ENCODE measurements at places on chromosomes 3 and 15.

- DNase-seq: no peak
Measured at GRCh38 chr3:189121092-189121491, 50.7 kb upstream of the TPRG1 start.

DNA sequence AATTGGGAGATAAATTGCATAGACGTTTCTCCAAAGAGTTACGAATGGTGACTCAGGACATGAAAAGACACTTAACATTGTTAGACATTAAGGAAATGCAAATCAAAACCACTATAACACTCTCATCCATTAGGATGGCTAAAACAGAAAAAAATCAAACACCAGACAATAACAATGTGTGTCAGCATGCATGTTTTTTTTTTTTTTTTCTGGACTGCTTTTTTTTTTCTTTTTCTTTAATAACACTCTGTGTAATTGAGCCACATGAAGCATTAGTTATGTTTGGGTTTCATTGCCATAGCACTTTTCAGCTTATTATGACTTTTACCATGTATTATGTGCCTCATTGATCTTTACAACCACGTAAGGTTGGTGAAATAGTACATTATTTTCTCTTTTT lies 95.0 kb downstream of the NFKBIZ start:
- no peak for DNase-seq

DNA sequence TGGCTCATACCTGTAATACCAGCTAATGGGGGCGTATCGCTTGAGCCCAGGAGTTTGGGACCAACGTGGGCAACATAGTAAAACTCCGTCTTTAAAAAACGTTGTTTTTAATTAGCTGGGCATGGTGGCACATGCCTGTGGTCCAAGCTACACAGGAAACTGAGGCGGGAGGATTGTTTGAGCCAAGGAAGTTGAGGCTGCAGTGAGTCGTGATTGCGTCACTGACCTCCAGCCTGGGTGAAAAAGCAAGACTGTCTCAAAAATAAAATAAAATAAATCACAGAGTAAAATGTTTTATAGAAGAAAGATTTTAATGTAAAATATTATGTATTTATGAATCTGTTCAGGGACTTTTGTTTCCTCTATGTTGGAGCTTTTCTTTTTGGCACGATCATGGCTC lies 15.3 kb upstream of the STRIT1 start:
- no peak for DNase-seq

DNA sequence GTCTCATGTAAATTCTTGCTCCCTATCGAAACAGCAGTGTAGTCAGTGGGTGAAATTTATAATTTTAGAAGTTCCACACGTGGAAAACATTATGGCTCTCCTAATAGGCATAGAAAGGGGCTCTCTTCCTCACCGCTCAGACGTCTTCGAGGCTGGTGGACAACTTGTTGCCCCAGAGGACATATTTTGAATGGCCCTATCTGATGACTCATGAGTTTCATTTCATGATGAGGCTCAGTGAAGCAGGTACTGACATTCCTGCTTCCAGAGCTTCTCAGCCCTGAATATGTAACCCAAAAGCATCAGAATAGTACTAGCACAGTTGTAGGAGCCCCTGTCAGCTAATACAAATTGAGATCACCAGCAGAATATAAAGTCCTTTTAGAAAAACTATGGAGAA lies 117.9 kb downstream of the HERC1 start:
- DNase-seq: no peak

DNA sequence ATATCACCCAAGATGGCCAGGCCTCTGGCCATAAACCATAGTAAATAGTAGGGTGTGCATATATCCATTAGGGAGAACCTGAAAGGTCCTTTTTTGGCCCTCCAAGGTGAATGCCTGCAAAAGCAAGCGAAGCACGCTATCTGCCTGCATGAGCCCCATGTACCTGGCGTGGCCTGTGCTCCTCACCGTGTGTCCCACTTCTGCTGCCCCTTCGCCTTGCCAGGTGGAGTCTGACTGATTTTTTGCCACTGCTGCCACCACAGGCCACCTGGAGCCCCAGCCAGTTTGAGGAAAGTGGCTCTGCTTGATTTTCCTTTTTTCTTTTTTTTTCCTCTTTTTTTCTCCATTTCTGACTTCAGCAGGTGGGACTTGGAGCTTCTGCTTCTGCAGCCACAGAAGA lies 139.7 kb downstream of the SNRPN start:
- no peak for DNase-seq

GRCh38 chr3:70244422-70244821 lies 68.0 kb downstream of the MDFIC2 start:
- no peak for DNase-seq

GRCh38 chr3:134486577-134487041 lies 752 bp downstream of the CEP63 start:
- no peak for DNase-seq

DNA sequence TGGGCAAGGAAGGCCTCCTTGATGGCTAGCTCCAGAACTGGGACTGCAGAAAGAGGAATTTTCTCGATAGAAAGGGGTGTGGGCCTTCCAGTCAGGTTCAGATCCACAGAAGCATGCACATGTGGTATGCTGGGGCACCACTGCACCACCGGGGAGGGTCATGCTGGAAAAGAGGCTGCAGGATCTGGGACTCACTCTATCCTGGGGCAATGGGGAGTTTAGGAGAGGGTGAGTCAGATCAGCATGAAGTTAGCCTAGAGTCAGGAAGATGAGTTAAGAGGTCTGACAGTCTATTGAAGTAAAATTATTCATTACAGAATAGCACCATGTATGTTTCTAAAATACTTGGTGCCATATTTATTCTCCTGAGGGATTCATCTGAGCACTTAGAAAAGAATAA lies 130.2 kb upstream of the TOPAZ1 start:
- no peak for DNase-seq

DNA sequence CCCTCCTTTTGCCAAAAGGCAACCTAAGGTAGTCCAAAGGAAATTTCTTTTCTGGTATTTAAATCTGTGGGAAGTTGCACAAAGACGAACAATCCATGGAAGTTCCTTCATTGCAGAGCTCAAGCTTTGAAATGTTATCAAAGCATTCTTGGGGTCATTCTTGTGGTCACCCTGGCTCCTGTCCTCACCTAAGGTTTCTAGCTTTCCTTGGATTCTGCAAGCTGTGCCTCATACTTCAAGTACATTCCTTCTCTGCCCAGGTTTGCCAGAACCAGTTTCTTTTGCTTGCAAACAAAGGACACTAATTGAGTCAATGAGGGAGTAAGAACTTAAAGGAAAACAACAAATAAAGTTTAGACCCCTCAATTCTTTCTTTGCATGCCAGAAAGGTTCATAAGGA lies 329.8 kb upstream of the PDZRN3 start:
- DNase-seq: no peak

GRCh38 chr3:118629821-118630220 lies 404.8 kb downstream of the IGSF11 start:
- no peak for DNase-seq

DNA sequence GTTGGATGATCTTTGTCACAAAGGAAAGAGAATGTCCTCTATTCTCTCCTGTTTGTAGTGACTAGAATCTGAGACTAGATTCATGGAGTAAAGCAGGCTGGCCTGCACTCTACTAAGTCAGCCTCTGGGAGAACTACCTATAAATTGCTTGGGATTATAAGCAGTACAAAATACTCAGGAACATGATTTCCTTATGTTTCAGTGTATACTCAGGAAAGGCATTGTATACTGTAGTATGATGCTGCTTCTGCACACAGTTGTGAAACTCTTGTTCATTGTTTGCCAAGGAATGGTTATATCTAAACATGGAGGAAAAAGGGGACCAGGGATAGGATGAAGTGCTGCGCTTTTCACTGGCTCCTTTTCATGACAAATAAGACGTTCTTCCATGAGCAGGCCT lies 49.2 kb downstream of the OXSR1 start:
- no peak for DNase-seq

- no peak for DNase-seq
Measured at GRCh38 chr3:105353485-105354161, 13.1 kb upstream of the ALCAM start.

DNA sequence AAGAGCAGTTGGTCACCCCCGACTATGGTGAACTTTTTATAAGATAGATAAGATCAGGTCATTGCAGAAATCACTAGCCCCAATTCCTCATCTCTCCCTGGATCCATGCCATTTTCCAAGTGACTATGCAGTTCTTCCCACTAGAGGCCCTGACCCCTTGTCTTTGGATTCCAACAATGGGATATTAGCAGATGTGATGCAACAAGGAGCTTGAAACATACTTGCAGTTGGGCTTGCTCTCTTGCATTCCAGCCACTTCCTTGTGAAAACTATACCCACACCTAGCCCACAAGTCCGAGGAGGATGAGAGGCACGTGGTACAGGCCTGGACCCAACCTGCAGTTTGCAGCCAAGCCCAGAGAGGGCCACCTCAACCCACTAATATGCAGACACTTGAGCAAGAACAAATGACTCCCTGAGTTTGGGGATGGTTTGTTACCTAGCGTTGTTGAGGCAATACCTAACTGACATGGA lies 60.6 kb downstream of the SUCLG2 start:
- DNase-seq: no peak

- DNase-seq: no peak
Measured at GRCh38 chr3:149744606-149745005, 7.7 kb downstream of the COMMD2 start.

GRCh38 chr15:37094333-37094914 lies 5.9 kb downstream of the MEIS2 start:
- no peak for DNase-seq

GRCh38 chr15:57282686-57283085 lies 93.6 kb upstream of the CGNL1 start:
- DNase-seq: no peak

DNA sequence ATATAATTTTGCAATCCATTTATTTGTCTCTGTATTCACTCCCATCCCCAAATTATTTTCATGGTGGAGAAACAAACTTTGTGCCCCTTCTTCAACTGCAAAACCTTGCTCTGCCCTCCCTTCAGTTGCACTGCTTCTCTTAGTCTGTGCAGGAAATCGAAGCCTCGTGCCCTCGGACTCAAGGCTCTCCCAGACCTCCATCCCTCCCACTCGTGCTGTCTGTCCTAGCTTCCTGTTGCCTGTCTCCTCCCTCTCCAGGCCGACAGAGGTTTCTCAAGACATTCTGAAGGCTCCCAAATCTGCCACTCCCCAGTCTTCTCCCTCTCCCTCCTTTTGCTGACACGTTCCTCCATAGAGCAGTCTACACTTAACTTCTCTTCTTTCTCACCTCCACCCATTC lies 177.6 kb downstream of the PDZRN3 start:
- DNase-seq: no peak

GRCh38 chr3:64431526-64432091 lies 206.3 kb upstream of the PRICKLE2 start:
- no peak for DNase-seq

GRCh38 chr3:108495717-108496116 lies 14.7 kb downstream of the MYH15 start:
- DNase-seq: no peak

GRCh38 chr3:186640473-186640818 lies 247 bp downstream of the FETUB start:
- no peak for DNase-seq

DNA sequence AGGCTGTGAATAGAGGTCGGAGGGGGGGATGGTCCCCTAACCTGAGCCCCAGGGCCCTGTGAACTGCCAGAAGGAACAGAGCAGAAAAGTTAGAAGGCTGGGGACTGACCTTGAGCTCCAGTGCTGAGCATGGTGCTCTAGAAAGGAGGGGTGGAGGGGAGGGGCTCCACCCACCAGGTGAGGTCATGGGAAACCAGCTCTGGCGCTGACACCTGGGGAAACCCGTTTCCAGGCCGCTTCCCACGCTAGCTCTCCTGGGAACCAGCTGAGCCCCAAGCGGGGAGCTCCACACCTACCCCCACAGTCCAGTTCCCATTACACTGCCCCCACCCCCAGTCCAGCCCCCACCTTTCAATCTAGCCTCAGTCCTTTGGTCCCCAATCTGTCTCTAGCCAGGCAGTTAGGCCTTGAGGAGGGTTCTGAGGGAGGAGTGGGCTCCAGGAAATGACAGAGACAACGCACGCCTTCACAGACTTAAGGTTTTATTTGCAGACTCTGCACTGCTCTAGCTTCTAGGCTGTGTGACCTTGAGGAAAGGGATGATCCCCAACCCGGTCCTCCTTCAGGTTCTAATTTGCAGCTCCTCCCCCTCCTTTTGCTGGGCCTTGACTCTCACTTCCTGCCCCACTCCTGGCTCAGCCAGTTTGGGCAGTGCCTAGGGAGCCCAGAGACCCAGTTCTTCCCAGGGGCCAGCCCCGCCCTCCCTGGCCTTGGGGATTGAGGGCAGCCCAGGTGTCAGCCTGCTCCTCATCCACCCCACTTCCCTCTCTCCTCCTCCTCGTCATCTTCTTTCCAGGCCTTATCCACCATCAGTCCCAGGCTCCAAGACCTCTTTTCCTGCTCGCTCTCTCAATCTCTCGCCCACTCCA lies 2.1 kb downstream of the RHOV start:
- DNase-seq: no peak

GRCh38 chr3:79140708-79141107 lies 627.1 kb downstream of the ROBO1 start:
- DNase-seq: no peak

GRCh38 chr3:171453180-171453886 lies 6.9 kb downstream of the TNIK start:
- DNase-seq: no peak

DNA sequence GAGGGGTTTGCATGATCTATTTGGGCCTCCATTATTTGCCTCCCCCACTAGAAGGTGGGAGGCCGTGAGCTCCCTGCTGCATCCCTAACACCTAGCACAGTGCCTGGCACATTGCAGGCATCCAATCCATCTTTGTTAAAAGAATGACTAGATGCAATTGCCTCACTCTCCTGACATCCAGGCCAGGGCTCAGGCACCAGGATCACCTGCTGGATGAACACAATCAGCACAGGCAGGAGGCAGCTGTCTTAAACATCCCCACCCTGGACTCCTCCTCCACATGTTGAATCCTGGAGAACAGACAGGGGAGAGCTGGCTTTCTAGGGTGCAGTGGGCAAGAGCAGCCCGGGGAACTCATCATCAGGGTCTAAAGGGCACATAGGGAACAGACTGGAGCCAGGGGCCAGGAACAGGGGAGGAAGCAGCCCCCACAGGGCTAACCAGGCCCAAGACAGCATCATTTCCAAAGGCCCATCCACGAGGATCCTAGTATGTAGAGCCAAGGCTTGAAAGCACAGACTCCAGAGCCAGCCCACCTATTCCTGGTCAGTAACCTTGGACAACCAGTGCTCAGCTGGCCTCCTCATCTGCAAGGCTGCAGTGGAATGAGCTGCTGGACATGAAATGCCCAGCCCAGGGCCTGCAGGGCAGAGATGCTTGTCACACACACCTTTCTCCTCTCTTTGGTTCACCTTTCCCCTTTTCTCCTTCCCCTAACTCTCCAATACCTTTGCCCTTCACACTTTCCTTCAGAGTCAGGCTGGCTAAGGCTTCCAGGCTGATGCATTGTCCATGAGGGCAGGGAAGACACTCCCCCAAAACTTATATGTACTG lies 254.4 kb upstream of the TLE3 start:
- no peak for DNase-seq

- DNase-seq: no peak
Measured at GRCh38 chr3:143122089-143122430, 2.5 kb downstream of the CHST2 start.

DNA sequence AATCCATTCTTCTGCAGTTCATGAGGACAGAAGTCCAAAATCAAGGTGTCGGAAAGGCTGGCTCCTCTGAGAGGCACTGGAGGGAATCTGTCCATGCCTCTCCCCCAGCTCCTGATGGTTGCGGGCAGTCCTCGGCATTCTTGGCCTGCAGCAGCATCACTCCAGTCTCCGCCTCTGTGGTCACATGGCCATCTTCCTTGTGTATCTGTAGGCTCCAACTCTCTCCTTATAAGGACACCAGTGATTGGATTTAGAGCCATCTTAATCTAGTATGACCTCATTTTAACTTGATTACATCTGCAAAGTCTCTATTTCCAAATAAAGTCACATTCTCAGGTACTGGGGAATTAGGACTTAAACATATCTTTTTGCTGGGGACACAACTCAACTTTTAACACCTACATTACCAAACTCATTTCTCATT lies 56.0 kb upstream of the FLNB start:
- DNase-seq: no peak
